HuH-7.5 (cell line): ENCODE measurements at places on chromosomes 3 and 15.

DNA sequence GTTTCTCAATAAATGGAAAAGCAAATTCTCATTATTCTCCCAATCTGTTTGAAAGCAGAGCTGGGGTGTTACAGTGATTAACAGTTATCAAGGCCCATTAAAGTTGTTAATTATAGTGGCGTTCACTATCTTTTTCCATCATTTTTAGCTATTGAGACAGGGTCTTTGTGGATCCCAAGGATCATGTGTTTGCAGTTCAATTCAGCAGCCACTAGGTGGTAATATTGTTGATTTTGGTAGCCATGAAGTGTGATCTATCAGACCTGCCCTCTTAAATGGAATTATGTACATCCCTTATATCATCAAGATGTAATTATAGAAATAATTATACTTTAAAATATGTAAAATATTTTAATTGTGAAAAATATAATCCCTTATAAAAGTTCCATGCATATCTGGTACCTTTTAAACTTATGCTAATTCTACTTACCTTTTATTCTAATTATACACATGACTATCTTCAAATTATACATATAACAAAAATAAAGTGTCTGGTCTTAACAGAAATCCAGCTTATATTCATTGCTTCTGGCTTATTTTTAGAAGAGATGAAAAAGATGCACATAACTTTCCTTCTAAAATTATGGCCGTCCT is 126.4 kb downstream of the GREM1 start:
- DNase-seq = peak; percentile 16

DNA sequence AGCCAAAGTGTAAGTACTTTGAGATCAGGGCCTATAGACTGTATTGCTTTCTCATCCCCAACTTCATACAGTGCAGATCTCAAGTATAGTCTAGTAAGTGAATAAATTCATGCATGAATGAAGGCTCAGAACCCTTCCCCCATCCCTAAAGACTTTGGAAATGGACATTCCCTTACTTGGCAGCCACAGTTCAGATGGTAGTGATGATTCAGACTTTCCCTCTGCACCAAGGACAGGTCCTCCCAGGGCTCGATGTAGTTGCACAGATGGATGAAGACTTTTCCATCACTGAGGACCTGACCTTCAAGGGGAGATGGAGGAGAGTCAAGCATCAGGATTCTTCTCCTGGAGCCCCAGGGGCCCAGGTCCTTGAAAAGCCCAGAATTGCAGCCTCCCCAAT is 4.6 kb downstream of the TIMP4 start:
- DNase-seq = no peak

- no peak for DNase-seq
Measured at GRCh38 chr3:158808697-158809096, 6.8 kb downstream of the MFSD1 start.

DNA sequence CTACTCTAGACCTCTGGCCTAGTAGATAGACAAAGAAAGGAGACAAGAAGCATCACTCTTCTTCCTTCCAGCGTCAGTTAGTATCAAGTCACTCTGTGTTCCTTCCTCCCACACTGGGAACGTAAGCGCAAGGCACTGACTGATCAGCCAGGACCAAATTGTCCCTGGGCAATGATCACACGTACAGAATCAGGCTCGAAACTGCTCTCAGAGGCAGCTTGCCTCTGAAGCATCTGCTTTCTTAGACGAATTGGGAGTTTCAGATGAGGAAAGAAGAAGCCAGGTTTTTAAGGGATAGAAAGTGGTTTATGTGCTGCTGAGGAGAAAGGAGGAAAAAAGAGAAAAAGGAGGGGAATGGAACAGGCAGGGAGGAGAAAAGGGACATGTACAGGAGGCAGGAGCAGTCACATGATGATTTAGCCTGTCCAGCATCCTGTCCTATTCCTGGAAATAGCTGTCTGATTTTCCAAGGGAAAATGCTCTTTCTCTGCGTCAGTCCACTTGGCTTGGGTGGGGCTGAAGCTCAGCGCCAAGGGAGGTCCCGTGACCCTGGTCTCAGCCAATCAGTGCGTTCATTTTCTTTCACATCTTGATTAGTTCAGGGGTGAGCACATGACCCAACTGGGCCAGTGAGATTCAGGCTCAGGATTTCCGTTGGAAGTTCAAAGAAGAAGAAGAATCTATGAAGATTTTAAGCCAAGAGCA is 102.0 kb upstream of the PRICKLE2 start:
- no peak for DNase-seq

DNA sequence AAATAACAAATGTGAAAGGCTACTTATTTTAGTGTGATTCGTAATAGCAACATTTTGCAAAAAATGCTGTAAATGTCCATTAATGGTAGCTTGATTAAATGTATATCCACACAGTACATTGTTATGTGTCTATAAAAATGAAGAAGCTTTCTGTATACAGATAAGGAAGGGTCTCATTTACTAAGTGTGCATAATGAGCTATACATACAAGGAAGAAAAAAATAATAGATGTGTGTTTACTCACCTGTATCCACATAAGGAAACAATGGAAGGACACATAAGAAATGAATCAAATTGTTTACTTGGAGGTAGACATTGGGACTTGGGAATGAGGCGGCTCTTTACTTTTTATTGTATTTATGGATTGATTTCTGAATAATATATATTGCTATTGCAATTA is 34.9 kb downstream of the MED12L start:
- DNase-seq = no peak

DNA sequence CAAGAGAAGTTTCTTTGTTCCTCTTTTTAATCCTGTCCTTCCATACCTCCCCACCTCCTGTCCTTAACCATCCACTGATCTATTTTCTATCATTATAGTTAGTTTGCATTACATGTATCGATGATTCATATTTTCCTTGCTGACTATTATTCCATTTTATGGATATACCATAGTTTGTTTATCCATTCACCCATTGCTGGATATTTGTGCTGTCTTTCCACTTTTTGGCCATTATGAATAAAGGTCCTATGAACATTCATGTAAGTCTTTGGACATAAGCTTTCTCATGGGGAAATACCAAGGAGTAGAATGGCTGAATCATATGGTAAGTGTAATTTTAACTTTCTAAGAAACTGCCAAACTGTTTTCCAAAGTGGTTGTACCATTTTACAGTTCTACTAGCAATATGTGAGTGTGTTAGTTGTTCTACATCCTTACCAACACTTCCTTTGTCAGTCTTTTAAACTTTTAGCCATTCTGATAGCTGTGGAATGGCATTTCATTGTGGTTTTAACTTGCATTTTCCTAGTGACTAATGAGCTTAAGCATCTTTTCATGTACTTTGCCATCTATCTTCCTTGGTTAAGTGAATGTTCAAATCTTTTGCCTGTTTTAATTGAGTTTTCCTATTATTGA is 11.7 kb downstream of the ATP6V1A start:
- no peak for DNase-seq

GRCh38 chr15:101642361-101642760 is 9.8 kb downstream of the TM2D3 start:
- DNase-seq = no peak

- DNase-seq = no peak
Measured at GRCh38 chr3:14452740-14453710, 50.6 kb downstream of the SLC6A6 start.

DNA sequence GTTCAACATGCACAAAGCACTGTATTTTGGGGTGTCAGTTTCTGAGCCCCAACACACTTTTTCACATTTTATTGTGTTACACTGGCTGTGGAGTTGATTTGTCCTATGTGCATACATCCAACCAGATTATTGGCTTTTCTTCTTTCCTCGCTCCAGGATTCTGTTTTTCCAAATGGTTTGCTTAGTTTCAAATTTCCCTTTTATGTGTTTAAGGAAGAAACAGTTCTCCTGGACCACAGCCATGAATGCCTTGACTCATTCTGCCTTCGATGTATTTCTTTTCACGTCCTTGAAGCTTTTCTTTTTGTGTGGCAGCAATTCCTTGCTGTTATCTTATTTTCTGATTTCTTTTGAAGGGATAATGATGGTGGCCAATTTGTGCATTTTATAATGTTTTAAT is 53.8 kb downstream of the CACNA2D3 start:
- DNase-seq = no peak

GRCh38 chr15:92881211-92881754 is 18.8 kb upstream of the CHD2 start:
- no peak for DNase-seq
